ENCODE measurements at places on chromosomes 3 and 15. TPM values are rescaled to one million over a fixed set of nuclear protein-coding genes. Genes with fewer than 3 reads are reported as not detected.
A peak's percentile ranks its signal among the peaks of the same experiment; 100 is the strongest.

Gene CCR2
- total RNA-seq = 17.8 TPM

Gene CLDN16
- total RNA-seq = 0.14 TPM

Gene PAQR9
- total RNA-seq = not detected

DNA sequence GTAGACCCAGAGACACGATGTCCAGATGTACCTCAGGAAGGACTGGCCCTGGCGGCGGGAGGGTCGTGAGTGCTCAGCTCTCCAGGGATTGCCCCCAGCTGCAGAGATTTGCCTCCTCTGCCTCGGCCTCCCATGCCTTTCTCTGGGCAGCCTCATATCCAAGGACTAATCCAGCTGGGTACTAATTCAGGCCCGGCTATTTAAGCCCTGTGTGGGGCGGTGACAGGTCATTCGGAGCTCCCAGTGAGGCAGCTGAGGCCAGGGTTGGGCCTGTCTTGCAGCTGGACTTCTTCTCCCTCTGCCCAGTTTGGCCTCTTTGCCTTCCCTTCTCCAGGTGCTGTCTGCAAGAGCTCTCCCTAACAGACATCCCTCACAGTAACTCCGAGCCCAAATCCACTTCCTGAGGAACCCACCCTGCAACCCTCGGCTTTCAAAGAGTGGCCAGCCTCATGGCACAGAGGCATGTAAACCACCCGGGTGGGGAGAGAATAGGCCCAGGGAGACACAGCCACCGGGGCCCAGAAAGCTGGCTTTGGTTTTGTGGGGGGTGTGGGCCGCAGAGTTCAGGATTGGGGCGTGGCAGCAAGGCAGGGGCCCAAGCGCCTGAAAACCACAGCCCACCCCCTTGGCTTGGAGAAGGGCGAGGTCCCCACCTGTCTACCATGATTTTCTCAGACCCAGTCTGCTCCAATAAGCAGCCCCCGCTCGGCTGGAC, 85.8 kb downstream of the PPCDC start:
- DNase-seq = no peak

GRCh38 chr15:37028625-37029296, 71.6 kb downstream of the MEIS2 start:
- DNase-seq = no peak

- DNase-seq = peak; percentile 93
Observed at GRCh38 chr3:48847053-48847503, 596 bp downstream of the PRKAR2A start.

GRCh38 chr15:101266787-101267186, 10.5 kb downstream of the SELENOS start:
- DNase-seq = no peak

- DNase-seq = no peak
Observed at GRCh38 chr3:38986901-38987300, 64.8 kb downstream of the SCN11A start.

DNA sequence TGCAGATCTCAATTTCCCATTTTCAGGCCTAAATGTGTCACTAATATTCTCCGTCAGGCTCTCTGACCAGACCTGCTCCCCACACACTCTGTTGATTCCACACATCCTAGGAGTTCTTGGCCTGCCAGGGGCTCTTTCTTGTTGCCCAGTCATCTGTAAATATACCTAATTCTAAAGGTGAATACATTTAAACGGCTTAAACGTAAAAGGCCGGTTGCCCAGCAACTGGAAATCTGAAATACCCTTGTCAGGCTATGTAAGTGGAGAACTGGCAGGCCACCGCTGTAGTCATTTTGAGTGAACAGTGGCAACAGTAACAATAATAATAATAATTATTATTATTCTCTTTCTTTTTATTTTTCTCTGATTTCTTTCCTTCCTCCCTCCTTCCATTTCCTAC, 302.7 kb downstream of the AGBL1 start:
- no peak for DNase-seq

GRCh38 chr3:35537265-35537664, 102.1 kb upstream of the ARPP21 start:
- DNase-seq = no peak

DNA sequence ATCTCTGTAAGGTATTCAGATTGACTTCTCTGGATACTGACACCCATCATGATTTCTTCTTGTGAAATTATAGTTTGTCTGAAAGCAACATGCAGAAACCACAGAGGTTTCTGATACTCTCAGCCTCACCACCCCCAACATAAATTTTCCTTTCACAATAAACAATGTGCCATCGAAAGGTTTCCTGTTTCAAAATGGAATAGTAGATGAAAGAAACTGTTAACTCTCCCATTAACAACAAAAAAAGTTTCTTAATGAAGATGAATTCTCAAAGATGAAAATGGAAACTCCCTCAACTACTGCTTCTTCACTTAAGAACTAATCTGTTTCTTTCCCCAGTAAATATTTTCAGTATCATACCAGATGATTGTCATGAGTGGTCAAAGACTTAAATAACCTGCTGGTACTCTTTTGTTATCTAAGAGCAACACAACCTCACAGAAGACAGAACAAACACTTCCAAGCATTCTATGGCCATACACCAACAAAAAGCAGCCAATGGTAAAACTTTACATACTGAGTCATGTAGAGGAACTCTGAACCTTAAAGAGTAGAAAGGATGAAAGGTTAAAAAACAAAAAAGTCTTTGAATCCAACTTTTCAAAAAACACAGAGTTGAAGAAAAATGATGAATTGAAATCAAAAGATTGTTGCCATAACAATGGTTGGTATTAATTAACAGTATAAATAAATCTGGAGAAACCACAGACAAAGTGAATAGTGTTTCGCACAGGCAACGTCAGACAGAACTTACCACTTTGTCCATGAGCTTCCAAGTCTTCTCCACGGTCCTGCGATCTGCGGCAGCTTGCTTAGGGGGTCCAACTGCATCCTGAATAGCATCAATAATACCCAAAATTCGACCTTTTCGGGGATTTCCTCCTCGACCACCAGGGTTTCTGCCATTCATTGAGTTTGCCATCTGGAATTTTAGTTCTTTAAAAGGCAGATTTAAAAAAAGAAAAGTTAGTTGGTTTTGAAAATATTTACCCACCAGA, 1.9 kb downstream of the CBLB start:
- no peak for DNase-seq

- peak; percentile 71 for DNase-seq
Observed at GRCh38 chr15:39976291-39977274, 42.7 kb downstream of the EIF2AK4 start.

GRCh38 chr15:80732818-80733217, 37.7 kb downstream of the ABHD17C start:
- DNase-seq = no peak

DNA sequence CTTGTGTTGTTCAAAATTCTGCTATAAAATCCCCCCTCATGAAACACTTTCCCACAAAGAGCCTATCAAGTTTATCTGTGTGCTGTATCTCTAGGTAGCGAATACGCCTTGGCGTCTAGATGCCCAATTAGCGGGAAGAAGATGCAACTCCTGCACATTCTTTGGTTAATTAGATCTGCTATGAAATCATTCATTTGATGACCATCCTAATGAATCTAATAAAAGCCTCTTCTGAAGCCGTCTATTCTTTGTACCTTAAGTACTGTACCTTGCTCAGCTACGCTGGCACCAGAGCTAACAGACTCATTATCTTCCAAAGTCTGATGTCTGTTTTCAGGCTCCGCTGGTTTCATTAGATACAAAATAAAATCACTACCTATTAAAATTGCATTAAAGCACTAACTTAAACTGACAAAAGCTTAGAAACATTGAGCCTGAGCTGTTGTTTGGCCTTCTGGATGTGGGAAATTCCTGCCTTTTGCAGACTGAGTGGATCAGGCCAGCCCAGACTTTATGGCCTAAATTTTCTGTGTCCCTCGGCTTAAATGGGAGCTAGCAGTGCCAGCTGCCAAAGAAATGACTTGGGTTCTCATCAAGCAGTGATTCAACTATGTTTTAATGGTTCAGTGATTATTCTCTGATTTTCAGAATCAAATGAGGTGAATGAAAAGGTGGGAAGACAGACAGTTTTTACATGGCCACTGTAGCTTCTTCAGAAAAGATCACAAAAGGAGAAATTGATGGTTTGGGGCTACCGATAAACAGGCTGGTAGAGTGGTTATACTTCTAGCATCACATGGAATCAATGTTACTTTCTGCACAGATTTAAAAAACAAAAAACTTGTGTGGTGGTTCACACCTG, 28.4 kb upstream of the CHST2 start:
- DNase-seq = no peak

All from upper lobe of right lung (tissue), 1 donor.